Hypothalamus (tissue), 51 donors: ENCODE measurements at places on chromosomes 1 and 21.

- DNase-seq: peak; percentile 51
Observed at GRCh38 chr1:168082008-168082876, 54.5 kb downstream of the GPR161 start.

- no peak for DNase-seq
Observed at GRCh38 chr1:160097151-160097910, 1.1 kb downstream of the IGSF8 start.

DNA sequence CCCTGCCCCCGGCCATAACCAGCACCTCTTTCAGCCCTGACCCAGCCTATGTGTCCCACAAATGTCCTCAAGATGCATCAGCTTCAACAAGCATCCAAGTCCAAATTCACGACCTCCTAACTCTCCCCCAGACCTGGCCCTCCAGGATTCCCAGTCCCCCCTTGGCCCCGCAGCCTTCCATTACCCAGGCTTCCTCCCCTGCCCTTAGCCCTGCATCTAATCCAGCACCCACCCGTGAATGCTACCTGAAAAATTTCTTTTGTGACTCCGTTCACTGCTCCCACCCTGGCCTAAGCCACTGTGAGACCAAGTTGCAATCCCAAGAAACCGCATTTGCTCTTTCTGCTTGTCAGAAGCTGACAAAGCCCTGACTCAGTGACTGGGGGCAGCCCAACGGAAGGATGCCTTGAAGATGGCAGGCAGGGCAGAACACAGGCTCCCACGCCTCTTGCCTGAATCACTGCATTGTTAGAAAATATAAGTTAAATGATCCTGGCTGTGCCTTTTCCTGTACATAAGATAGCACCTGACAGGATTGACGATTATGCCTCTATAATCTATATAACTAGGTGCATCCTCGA lies 939 bp upstream of the MFAP2 start:
- no peak for DNase-seq

GRCh38 chr1:4762146-4762545 lies 107.7 kb downstream of the AJAP1 start:
- DNase-seq: no peak

- DNase-seq: no peak
Observed at GRCh38 chr1:155066777-155067176, 3.2 kb downstream of the EFNA4 start.

- no peak for DNase-seq
Observed at GRCh38 chr1:98404866-98405265, 256.7 kb upstream of the SNX7 start.

- no peak for DNase-seq
Observed at GRCh38 chr1:4468386-4468785, 186.0 kb upstream of the AJAP1 start.

DNA sequence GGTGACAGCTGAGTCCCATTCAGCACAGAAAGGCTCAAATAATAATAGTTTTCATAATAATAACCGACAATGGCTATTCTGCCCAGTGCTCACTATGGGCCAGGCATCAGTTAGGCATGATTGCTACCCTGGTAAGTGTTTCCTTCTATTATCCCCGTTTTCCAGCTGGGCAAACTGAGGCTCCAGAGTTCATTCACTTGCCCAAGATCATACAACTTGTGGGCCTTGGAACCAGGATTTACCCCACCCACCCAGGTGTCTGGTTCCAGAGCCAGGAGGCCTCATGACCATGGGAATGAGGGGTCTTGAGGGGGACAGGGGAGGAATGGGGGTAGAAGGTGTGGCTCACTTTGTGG lies 518 bp downstream of the PLOD1 start:
- DNase-seq: no peak

- no peak for DNase-seq
Observed at GRCh38 chr1:184469396-184469795, 82.6 kb downstream of the C1orf21 start.

DNA sequence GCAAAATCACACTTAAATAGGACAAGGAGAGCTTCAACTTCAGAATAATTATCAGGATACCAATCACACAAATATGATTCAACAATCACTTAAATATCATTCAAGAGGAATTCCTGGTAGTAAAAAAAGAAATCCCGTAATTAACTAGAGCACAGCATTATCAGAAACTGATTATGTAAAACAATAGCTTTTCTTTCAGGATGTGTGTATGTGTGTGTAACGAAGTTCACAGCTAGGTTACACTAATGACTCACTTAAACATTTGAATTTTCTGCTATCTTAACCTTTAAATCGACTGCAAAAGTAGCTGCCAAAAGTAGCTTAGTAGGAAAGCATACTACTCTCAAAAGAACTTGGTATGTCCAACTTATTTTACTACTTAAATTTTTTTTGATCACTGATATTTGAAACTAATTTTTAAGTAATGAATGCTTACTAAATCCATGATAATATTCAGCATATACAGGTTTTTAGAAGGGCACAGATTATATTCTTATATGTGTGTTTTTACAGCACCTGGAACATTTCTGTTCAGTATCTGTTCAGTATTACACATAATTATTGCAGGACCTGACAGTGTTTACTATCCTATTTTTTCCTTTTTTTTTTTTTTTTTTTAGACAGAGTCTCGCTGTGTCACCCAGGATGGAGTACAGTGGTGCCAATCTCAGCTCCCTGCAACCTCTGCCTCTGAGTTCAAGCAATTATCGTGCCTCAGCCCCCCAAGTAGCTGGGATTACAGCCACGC lies 4.2 kb downstream of the RERE start:
- no peak for DNase-seq

DNA sequence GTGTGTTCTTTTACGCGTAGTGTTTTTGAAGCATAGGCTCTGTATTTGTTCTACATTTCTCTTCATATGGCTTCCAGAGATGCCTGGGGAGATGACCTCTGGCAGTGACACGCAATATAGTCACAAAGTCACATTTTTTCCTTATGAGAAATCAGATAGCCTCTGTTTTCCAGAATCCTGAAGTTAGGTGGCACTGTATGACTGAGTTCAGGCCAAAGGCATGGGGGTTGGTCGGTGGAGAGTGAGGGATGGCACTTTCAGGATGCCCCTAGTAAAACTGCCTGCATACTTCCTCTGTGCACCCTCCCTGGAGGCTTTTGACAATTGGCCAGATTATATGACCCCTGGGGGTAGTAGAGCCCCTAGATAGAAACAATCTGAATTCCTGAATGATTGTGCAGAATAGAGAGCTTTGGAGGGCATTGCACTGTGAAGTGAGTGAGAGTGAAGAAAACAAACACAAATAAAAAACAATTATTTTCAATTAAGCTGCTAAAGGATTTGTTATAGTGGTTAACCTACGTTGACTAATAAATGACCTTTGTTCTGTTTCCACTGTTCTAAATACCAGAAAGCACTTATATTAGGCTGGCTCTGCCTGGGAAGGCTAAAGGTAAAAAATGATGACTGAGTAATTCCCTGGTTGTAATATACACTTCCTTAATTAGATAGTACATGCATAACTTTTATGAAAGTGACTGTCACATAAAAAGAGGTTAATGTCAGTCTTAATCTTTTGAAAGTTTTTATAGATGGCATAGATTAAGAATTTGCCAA lies 1660.8 kb downstream of the PLA2G4A start:
- DNase-seq: no peak

GRCh38 chr1:189859385-189859977 lies 618.2 kb downstream of the BRINP3 start:
- DNase-seq: no peak

GRCh38 chr1:2950926-2951305 lies 70.4 kb upstream of the ACTRT2 start:
- DNase-seq: no peak

GRCh38 chr21:17118638-17119384 lies 394.0 kb upstream of the CXADR start:
- DNase-seq: no peak

DNA sequence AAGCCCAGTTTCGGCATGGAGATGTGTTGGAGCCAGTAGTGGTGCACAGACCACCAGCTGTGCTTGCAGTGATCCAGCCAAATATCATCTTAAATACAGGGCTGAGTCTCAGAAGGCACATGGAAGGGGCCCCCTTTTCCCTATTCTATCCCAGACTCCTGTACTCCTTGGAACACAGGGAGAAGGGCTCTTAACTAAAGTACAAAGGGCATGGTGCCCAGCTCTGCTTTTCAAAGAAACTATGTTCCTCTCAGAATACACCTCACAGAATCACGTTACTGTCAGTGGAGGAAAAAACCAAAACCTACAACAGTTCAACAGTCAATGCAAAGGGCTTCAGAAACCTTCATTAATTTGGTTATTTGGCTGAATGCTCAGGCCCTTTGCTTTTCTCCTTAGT lies 180.6 kb upstream of the C1orf105 start:
- no peak for DNase-seq

DNA sequence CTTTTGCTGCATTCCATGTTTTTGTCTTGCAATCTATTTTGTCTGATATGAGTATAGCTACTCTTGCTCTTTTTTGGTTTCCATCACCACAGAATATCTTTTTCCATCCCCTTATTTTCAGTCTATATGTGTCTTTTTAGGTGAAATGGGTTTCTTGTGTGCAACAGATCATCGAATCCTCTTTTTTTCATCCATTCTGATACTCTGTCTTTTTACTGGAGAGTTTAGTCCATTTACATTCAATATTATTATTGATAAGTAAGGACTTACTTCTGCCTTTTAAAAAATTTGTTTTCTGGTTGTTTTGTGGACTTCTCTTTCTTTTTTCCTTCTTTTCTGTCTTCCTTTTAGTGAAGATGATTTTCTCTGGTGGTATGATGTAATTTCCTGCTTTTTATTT lies 64.6 kb upstream of the CD55 start:
- DNase-seq: no peak

DNA sequence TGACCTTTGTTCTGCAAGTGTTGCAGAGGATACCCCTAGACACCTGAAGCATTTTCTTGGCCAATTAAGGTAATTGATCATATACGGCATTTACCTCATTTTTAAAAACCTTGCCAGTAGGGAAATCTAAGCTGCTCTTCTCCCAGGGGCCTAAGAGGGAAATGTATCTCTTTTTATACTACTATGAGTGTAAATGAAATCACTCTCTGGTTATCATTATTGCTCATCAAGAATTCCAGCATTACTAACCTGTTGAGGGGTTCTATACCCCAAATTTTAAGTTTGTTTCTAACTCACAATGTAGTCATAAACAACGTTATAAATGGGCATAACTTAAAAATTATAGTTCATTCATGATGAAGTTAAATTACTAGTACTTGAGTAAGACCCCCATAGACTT lies 27.4 kb downstream of the TMED5 start:
- DNase-seq: no peak

- DNase-seq: peak; percentile 46
Observed at GRCh38 chr1:9689011-9689706, 37.6 kb downstream of the PIK3CD start.

DNA sequence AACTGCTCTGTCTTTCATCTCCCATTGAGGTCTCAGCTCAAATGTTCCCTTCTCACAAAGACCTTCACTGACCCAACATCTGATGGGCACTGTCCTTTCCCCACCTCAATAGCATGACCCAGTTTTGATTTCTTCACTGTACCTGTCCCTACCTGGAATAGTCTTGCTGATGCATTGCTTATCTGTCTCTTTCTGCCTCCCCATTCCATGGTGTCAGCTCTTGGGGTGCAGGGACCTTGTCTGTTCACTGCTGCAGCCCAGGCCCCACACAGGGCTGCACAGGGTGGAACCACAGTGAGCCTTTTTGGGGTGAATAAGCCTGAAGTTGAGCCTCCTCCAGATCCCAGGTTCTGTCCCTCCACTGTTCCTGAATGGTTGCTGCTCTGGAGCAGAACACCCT lies 414.9 kb downstream of the PTPRU start:
- no peak for DNase-seq

GRCh38 chr1:152448095-152448494 lies 34.0 kb upstream of the CRNN start:
- no peak for DNase-seq

- no peak for DNase-seq
Observed at GRCh38 chr1:172497230-172497629, 35.7 kb upstream of the SUCO start.

GRCh38 chr1:214439352-214440119 lies 111.9 kb downstream of the PTPN14 start:
- no peak for DNase-seq

GRCh38 chr1:243490748-243491686 lies 235.2 kb downstream of the SDCCAG8 start:
- no peak for DNase-seq

- DNase-seq: no peak
Observed at GRCh38 chr1:16118706-16119105, 37.2 kb downstream of the EPHA2 start.

DNA sequence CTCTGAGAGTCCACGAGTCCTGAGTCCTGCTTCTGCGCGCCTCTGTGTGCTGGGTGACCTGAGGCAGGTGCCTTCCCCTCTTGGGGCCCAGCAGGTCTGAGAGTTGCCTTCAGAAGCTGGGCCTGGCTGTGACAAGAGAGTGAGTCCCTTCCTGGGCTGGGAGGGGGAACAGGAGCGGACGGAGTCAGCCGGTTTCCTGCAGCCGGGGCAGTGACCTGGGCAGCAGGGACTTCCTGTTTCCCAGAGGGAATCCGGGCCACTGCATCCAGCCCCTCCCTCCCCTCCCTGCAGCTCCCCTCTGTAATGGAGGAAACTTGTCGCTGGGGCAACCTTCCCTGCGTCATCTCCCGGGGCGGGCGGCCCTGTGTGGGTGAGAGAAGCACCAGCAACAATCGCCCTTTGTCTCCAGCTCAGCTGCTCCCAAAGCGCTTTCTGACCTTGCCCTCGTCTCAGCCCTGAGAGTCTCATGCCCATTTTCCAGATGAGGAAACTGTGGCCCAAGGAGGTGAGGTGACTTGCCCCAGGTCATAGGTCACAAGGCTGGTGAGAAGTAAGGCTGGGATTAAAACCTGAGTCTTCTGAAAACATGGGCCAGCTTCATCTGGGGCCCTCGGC lies 61.1 kb downstream of the SDC3 start:
- DNase-seq: peak; percentile 90

DNA sequence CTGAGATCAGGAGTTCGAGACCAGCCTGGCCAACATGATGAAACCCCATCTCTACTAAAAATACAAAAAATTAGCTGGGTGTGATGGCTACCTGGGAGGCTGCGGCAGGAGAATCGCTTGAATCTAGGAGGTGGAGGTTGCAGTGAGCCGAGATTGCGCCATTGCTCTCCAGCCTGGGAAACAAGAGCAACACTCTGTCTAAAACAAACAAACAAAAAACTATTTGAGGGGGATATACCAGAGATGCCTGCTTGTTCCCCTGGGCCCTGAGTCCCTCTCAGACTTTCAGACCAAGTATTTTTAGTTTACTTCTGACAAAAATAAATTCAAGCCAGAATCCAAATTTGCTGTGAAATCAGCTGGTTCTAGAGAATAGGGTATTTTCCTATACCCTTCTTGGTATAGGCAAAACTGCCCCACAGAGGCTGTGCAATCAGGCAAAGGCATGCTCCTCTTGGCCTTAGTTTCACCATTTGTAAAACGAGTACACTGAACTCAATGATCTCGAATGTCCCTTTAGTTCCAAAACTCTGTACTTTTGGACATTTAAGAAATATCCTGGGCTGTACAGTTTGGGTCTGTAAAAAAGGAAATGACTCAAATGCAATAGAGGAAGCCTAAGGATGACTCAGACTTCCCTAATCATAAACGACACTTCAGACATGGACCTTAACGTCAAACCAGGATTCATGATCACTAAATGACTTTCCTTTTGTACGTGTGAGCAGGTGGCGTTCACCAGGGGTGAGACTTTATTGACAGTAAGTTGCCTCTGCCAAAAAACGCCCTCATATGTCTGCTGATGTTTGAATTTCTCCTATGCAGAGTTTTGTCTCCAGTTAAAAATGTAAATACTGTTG lies 16.1 kb downstream of the ENSA start:
- DNase-seq: no peak

- no peak for DNase-seq
Observed at GRCh38 chr1:150256554-150257341, 826 bp upstream of the CA14 start.

GRCh38 chr1:1915911-1916840 lies 1.1 kb downstream of the CALML6 start:
- no peak for DNase-seq
